ENCODE measurements at places on chromosomes 12 and 14.

DNA sequence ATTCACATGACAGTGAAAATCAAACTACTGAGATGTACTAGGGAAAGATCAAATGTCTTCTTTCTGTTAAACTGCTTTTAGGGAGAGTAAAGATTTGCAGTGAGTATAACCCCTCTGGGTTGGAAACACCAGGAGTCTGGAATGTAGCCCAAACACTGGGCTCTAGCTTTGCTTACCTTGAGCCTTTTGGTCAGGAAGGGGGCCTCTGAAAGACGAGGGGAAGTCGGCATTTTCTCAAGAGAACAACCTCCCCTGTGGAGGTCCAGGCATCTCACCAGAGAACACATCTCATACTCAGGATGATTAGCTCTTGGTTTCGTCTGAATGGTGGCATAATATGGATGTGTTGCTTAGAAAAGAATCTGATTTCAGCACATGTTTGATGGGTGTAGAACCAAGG lies 169.0 kb downstream of the ZFP36L1 start:
- DNase-seq = no peak

GRCh38 chr14:77475432-77476115 lies 17.7 kb downstream of the AHSA1 start:
- DNase-seq = no peak

- no peak for DNase-seq
Measured at GRCh38 chr12:27493260-27493940, 30.6 kb upstream of the PPFIBP1 start.

- DNase-seq = no peak
Measured at GRCh38 chr12:85733984-85734383, 102.2 kb downstream of the RASSF9 start.

DNA sequence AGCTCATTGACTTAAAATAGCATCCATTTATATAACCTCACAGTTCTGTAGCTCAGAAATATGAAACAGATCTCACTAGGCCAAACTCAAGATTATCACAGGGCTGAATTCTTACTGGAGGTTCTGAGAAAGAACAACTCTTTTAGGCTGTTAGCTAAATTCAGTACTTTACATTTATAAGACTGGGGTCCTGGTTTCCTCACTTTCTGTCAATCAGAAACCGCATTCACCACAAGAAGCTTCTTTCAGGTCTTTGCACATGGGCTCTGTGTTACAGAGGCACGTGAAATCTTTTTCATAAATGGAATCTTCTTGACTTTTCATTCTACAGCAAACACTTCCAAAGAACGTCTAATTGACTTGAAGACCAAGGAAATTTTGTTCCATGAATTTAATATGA lies 876.3 kb upstream of the FOXG1 start:
- DNase-seq = no peak

GRCh38 chr12:5031958-5032357 lies 11.7 kb upstream of the KCNA5 start:
- DNase-seq = no peak

DNA sequence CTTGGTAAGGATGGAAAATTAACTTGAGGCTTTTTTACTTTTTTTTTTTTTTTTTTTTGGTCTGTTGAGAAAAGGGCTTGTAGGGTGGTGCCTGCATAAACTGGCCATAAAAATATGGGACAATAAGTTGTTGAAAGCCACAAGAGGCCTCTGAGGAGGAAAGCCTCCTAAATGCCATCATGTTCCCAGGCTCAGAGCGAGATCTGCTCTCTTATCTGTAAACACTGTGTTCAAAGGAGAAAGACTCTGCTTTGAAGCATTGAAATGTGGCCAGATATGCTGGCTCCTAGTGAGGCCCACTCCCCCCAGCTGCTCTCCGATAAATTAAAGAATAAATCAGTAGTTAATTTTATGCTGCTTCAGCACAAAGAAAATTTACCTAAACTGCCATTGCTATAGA lies 504.9 kb downstream of the DIO2 start:
- DNase-seq = no peak

GRCh38 chr14:92633274-92633616 lies 115.2 kb downstream of the LGMN start:
- no peak for DNase-seq

GRCh38 chr14:25090716-25091454 lies 40.9 kb upstream of the STXBP6 start:
- DNase-seq = no peak

- DNase-seq = no peak
Measured at GRCh38 chr14:92503756-92504491, 9.7 kb upstream of the RIN3 start.

DNA sequence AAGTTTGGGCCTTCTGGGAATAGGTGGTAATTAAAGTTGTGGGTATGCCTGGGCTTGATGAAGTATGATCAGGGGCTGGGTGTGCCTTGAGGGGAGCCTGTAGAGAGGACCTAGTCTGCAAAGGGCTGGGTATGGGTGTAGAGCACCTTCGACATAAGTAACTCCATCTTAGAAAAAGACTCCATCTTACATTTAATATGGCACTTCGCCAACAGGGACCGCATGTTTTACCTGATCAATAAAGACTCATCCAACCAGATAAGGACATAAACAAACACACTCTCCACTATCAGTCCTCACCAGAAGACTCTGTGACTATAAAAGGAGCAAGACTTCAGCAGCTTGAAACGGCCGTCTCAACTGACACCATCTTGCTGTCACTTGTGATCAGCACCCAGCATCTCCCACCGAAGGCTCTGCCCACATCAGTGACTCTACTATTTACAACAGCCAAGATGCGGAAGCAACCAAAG lies 23.5 kb upstream of the GPR68 start:
- DNase-seq = no peak

GRCh38 chr14:102778338-102779083 lies 1.3 kb downstream of the TRAF3 start:
- DNase-seq = peak; percentile 53

GRCh38 chr12:31201382-31201781 lies 124.6 kb downstream of the SINHCAF start:
- no peak for DNase-seq

DNA sequence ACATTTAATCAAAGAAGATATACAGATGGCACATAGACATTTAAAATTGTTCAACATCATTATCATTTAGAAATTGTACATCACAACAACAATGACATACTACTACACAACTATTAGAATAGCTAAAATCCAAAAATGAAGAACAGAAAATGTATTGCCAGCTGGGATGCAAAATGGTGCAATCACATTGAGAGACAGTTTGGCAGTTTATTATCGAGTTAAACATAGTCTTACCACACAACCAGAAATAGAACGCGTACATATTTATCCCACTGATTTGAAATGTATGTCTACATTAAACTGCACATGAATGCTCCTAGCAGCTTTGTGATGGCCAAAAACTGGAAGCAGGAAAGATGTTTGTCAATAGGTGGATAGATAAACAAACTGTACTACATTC lies 791.5 kb upstream of the MGAT4C start:
- DNase-seq = no peak

GRCh38 chr14:102737402-102738372 lies 39.6 kb upstream of the TRAF3 start:
- DNase-seq = no peak

DNA sequence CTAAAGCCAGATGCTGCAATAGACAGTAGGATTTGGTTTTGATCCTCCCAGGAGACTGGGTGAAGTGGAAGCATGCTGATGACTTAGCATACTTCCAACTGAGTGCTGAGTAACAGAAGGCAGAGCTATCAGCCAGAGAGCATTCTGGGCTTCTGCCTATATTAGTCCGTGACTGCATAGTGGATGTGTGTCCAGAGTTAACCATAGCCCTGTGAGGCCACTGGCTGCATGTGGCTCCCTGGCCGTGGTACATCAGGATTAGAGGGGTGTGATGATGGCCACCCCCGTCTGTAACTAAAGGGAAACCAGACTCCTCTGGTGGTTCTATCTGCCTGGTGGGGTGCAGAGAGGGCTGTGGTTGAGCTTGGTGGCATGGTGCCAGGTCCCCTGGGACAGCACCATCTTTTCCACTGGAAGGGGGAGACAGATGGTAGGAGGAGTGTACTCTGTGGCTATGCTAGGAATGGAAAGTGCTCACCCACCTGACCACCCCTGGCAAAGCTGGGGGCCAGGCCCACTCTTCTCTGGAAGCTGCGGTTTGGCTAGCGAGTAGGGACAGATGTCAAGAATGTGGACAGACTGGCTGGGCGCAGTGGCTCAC lies 27.4 kb downstream of the ABCD4 start:
- DNase-seq = no peak

- DNase-seq = no peak
Measured at GRCh38 chr12:109291521-109292341, 17.4 kb downstream of the FOXN4 start.
